IPS DF 6.9 (cell line): ENCODE measurements at places on chromosomes 6 and 20.
A peak's percentile ranks its signal among the peaks of the same experiment; 100 is the strongest.

DNA sequence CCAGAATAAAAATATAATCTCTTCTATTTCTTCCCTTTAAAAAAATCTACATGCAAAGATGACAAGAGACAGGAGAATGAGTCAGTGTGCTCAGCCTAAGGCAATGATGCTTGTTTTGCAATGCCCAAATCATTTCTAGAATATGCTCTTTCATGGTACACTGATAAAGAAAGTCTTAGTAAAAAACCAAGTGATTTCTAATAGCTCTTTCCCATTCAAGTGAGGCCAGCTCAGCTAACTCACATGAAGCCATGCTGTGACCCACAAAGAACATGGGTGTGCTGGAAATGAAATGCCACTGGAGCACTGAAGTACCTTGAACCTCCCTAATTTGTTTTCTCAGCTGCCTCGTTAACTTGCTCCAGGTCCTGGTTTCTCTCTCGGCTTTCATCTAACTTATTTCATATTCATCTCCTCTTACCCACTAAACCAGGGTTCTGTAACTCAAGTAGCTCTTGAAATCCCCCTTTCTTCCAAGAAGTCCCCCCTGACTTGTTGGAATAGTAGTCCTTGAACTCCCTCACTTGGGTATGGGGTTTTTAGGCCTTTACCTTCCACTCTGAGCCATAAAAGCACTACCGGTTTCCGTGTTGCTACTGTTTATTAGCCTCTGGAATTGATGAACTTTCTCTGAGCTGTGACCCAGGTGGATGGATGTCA, 92.7 kb downstream of the IRF4 start:
- DNase-seq = no peak

GRCh38 chr6:37242429-37243052, 15.0 kb upstream of the TBC1D22B start:
- no peak for DNase-seq

DNA sequence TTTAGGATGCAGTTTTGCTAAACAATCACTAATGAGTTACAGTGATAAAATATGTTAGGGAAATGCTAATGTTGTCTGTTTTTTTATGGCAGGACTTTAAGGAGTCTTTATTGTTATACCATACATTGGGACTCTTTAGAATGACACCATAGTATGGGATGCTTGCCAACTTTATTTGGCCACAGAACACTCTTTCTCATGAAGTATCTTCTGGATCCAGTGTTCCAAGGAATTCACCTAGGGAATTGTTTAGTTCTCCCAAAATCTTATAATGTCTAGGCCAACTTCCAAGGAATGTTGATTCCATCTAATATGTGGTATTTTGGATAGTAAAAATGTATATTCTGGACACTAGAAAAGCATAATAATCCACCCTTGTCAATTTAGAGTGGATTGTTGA, 3.3 kb downstream of the RIN2 start:
- DNase-seq = no peak

DNA sequence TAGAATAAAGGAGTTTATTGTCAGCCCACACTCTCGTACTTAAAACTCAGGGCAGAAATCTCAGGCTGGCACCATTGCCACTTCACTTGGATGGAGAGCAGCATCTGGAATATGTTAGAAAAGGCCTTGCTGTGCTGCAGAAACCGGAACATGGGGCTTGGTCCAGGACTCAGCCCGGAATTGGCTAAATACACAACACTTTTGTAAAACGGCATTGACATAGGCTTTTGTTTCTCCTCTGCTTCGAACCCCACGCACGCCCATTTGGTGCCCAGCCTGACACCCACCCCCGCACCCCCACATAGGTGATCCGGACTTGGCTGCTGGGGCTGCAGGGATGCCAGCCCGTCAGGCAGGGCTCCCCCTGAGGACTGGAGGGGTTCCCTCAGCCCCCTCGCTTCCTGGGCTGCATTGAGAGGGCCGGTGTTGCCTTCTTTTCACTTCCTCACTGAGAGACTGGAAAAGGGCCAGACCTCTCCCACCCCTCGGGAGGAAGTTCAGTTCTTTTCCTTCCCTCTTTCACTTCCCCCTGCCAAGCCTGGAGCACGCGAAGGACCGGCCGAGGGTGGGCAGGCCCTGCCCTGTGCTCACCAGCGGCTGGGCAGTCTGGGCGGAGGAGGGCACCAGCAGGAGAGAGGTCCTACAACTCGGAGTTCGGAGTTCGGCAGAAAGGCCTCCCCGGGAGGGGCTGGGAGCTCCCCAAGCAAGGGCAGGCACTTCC, 17.9 kb upstream of the CST3 start:
- no peak for DNase-seq

- no peak for DNase-seq
These were observed 236.4 kb upstream of the PRDM1 start for GRCh38 chr6:105849746-105850145.

- no peak for DNase-seq
These were observed 109.7 kb upstream of the MYL9 start for GRCh38 chr20:36431604-36432003.

DNA sequence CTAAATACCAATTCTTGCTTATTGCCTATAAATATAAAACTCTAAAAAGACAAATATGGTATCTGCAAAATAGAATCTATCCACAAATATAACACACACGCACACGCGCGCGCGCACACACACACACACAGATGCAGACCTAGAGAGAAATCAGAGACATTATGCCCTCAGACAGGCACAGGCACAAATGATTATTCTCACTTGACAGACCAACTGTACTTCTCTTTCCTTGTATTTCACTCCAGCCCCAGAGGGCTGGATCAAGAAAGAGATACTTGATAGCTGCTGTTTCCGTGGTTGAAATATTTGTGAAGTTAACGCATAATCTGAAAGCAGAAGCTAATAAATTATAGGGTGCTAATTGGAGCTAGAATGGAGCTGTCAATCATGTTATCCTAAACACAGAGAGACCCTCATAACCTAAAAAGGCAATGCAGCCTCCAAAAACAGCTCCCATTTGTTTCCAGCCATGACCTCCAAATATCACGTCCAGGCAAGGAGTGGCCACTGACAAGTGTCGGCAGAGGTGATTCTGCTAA, 11.5 kb downstream of the VGLL2 start:
- DNase-seq = no peak

DNA sequence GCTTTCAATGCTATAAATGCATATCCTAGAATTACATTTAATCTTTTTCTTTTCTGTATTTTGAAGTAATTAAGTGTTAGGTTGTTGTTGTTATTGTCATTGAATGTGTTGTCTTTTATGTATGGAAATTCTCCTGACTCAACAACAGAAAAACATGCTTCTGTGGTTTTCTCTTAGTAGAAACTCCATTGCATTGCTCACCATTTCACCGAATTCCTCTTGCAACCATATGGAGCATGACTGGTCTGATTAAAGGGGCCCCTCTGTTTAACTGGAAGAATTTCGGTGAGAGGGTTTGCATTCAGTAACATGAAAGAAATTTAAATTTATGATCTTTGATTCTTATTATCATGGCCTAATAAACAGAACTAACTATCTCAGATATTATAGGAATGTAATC, 454.3 kb upstream of the JARID2 start:
- DNase-seq = no peak

GRCh38 chr6:3669916-3670315, 81.6 kb downstream of the PXDC1 start:
- DNase-seq = no peak

DNA sequence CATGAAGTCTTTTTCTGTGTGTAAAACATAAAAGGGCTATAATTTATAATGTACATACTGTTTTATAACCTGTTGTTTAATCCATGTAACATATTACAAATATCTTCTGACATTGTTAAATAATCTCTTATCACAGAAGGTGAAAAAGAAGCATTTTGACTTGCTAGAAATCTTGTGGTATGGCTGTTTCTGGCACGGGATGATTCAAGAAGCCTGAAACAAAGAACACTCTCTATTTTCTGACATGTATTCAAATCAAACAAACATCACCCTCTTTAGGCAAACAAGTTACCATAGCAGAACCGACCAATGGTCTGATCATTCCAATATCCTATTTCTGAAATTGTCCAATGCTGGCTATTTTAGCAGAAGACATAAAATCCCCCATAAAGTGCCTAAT, 55.4 kb downstream of the HS3ST5 start:
- DNase-seq = no peak

GRCh38 chr6:40477246-40478126, 109.7 kb downstream of the LRFN2 start:
- DNase-seq = peak; percentile 13

- no peak for DNase-seq
These were observed 69.6 kb upstream of the SALL4 start for GRCh38 chr20:51871943-51872342.

- no peak for DNase-seq
These were observed 186.1 kb downstream of the LAMA2 start for GRCh38 chr6:129069006-129069405.

- DNase-seq = no peak
These were observed 96.4 kb downstream of the TULP4 start for GRCh38 chr6:158408552-158409130.

GRCh38 chr6:91043751-91044150, 456.9 kb upstream of the MAP3K7 start:
- no peak for DNase-seq

DNA sequence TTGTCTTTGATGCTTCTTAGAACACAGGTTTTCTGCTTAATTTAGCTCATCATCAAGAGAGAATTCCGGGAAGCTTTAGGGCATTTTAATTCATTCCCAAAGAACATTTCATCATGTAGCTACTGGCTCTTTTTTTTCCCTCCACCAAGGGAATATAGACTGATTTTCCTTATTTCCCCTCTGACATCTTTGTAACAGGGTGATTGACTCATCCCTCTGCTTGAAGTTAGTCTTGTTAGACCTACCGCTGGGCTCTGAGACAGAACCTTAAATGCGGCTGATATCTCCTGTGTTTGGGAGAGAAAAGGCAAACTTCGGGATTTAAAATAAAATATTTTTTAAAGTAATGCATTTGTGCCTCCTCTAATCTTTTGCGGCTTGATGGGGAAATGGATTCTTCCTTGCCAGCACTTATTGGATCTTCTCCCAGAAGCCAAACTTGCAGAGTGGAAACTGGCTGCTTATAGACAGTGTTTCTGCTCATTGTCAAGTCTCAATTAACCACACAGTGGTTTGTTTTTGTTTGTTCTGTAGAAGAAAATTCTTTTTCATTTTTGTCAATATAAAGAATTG, 272.7 kb upstream of the PLCB4 start:
- DNase-seq = no peak

- peak; percentile 55 for DNase-seq
These were observed 48.4 kb downstream of the USP49 start for GRCh38 chr6:41846666-41847237.

GRCh38 chr6:105363100-105363754, 39.7 kb downstream of the PREP start:
- no peak for DNase-seq

DNA sequence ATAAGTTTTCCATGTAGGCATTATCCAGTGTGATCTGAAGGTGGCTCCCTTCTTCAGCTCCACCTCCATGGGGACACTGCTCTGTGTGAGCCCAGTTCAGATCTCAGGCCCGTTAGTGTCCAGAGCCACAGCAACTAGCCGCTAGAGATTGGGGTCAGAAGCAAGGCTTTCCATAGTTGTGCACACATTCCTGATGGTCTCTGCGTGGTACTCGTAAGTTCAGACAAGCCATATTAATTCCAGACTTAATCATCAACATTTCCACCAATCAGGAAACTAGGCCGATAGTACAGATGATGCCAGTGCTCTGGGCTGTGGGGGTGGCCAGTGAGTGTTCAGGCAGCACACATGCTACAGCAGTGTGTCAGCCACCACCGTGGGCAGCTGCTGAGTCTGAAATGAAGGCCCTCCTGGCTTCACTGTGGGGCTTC, 17.5 kb upstream of the SYNCRIP start:
- no peak for DNase-seq

GRCh38 chr6:111898452-111898851, 25.2 kb upstream of the FYN start:
- no peak for DNase-seq

GRCh38 chr6:125294925-125295324, 6.8 kb downstream of the HDDC2 start:
- DNase-seq = no peak

DNA sequence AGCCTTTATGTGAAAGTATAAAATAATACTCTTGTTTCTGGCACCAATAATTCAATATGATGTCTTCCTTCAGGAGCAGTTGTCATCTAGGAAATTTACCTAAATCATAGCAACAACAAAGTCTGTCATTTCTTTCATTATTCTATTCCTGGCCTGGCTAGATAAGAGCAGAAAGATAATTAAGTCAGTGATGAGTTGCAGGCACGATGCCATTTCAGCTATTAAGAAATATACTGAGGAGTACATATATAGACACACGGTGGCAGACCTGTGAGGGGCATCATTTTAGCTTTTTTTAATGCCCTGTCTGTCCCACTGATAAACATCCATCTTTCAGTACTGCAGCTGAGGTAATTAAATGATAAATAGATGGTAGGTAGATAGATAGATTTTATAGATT, 756.1 kb upstream of the EPHA7 start:
- no peak for DNase-seq

DNA sequence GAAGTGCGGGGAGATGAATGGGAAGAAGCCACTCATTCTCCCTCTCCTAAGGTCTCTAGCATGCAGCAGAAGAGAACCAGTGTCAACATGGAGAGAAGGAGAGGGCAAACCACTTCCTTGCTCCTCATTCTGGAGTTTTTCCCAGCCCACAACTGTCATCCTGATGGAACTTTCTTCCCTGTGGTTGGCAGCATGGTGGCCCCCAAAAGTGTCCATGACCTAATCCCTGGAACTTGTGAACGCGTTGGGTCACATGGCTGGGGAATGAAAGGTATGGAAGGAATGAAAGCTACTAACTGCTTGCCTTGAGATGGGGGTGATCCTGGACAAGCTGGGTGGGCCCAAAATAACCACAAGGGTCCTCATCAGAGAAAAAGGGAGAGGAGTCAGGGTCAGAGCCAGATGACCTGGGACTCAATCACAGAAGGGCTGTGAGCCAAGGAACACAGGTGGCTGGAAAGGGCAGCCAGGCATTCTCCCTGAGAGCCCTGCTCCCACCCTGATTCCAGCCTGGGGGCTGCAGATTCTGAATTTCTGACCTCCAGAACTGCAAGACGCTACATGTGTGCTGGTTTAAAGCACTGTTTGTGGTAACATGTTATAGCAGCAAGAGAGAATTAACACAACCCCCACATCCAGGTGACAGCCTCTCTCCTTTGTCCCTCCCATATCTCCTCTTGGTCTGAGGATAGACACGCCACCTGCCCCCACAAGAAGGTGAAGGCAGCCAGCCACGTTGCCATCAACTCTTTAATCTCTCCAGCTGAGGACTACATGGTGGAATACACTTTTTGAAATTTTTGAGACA, 63.2 kb downstream of the PYGB start:
- DNase-seq = no peak

- DNase-seq = no peak
These were observed 118.2 kb downstream of the DACT2 start for GRCh38 chr6:168201383-168201782.

DNA sequence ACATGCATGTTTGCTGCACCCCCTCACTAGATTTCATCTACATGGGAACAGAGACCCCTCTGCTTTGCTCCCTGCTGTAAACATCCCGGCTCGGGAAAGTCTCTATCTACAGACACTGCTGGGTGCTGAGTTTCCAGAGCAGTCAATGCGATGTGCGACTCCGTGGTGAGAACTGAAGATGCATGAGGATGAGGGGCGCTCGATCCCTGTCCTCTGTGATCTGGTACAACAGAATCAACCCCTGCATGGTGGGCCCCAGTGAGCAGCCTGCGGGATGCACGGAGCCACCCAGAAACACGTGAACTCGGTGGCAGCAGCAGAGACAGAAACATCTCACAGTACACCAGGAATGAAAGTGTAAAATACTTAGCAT, 83.1 kb downstream of the THBS2 start:
- DNase-seq = no peak
